ENCODE measurements at places on chromosomes 13 and 19.

GRCh38 chr13:79034341-79034740, 371.7 kb downstream of the RBM26 start:
- no peak for DNase-seq

GRCh38 chr13:53612200-53612599, 583.6 kb downstream of the OLFM4 start:
- DNase-seq = no peak

DNA sequence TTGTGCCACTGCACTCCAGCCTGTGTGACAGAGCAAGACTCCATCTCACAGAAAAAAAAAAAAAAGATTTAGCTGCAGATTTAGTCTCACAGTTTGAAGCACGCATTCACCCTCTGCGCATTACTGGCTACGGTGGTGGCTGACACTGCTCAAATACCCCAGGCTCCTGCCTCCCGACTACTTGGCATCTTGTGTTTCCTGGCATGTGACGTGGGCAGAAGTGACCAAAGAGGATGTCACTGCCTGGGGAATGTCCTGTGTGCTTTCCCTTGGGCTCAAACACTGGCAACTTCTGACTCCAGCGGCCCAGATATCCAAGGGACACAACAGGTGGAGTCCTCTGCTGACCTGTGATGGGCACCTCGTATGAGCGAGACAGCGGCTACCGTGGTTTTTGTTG, 24.7 kb upstream of the EIF3G start:
- DNase-seq = no peak

- DNase-seq = no peak
Observed at GRCh38 chr19:47470447-47471195, 1.1 kb downstream of the SLC8A2 start.

DNA sequence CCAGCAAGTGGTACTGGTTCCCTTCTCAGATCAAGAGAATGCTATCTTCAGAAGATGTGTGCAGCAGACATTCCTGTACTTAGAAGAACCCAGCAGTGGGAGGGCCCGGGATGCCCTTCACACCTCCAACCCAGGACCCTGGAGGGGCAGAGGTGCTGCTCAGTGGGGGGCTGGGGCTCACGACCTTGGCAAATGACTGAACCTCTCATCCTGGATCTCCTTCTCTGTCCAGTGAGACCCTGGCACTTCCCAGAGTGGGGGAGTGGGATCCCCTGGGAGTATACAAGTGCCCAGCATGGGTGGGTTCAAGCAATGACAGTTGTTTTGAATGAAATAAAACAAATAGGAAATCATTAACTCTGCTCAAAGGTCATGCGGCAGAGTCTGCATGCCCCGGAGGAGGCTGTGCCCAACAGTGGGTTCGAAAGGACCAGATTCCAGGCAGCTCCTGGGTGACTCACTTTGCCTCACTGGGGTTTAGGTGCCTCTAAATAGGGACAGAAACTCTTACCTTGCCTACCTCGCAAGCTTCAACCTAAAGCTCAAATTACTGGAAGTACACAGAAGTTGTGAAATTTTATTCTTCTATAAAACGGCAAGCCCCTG, 26.9 kb downstream of the GGACT start:
- no peak for DNase-seq

GRCh38 chr13:31909864-31910551, 121.6 kb upstream of the FRY start:
- DNase-seq = peak; percentile 37

GRCh38 chr13:33278913-33279312, 6.6 kb downstream of the STARD13 start:
- no peak for DNase-seq

- DNase-seq = no peak
Observed at GRCh38 chr19:41299046-41299754, 10.8 kb upstream of the CCDC97 start.

DNA sequence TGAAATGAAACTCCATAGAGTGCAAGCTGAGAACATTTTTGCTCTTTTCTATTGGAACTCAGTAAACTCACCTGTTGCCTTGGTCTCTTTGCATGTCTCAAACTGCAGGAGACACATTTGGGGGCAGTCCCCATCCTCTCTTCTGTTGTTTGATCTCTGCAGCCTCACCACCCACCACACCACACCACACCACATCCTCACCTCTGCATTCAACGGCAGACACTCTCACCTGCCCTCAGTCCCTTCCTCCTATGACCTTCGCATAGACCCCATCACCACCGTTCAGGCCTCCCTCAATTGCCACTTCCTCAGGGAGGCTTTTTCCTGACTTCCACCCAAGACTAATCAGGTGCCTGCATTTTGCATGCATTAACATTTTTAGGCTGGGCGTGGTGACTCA, 14.4 kb upstream of the TPM4 start:
- no peak for DNase-seq

GRCh38 chr13:32745509-32745908, 159.3 kb downstream of the PDS5B start:
- DNase-seq = no peak

DNA sequence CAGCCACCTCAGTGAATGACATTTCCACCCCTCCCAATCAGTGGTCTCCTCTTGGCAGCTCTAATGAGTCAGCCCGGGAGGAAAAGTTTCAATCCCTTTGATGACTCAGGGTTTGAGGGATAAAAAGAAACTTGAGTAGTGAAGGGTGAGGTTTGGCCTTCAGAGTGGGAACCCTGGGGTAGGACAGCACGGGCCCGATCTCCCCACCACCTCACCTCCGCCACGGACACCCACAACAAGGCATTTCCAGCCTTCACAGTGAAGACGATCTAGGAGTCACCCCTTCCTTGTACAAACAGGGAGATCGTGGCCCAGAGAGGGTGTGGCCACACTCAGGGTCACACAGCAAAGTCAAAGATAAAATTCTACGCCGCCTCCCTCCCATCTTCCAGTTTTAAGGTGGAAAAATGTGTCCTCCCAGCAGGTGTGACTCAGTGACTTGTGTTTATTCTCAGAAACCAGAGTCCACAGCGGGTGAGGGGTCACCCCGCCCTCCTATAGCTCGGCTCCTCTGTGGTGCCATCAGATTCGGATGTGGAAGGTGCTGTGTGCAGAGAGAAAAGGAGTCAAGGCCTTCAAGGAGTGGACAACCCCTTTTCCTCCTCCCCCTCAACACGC, 12.3 kb downstream of the CIB3 start:
- DNase-seq = no peak

DNA sequence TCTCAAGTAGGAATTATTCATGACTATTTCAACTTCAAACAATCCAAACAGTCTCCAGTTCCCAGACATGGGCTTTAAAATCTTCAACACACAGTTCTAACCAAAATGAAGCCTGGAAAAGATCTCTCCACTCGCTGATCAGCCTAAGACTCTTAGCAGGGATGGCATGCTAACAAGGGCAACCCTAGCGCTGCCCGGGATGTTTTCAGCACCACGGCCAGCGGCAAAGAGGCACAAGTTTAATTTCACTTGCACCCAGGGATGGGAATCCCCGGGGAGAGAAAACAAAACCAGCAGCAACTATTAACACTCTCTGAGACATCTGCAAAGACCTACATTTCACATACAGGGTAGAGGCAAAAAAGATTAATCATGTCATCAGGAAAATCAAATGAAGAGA, 43.0 kb downstream of the CACNA1A start:
- DNase-seq = no peak

- DNase-seq = no peak
Observed at GRCh38 chr19:50711196-50711595, 8.4 kb downstream of the SHANK1 start.

DNA sequence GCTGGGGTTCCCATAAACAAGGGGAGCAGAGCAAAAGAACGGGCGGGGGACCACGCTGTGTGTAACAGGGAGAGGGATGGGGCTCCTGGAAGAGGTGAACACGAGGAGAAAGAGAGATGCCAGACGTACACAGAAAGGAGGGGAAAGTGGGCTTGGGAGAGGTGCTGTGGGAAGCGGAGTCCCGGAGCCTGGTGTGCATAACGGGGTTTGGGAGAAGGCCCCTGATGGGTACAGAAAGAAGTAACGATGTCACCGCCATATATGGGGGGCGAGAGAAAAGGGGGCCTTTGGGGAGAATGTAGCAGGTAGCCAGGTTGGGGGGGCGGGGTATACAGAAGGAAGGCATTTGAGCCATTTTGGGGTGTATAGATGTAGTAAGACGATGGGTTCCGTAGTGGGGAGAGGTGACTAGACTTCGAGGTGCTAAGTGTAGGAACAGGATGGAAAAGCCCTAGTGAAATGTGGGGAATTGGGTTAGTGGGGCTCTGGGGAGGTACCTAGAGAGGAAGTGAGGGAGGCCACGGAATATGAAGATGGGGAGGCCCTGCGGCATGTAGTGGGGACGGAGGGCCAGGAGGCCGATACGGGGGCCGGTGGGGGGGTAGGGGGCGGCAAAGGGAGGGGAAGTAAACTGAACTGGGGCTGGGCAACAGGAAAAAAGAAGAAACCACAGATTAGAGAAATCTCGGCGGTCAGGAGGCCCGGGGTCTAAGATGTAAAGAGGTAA, 787 bp downstream of the ZNF580 start:
- no peak for DNase-seq

- DNase-seq = no peak
Observed at GRCh38 chr13:32008518-32009175, 22.9 kb upstream of the FRY start.

- DNase-seq = no peak
Observed at GRCh38 chr19:12784871-12785430, 6.3 kb upstream of the JUNB start.

DNA sequence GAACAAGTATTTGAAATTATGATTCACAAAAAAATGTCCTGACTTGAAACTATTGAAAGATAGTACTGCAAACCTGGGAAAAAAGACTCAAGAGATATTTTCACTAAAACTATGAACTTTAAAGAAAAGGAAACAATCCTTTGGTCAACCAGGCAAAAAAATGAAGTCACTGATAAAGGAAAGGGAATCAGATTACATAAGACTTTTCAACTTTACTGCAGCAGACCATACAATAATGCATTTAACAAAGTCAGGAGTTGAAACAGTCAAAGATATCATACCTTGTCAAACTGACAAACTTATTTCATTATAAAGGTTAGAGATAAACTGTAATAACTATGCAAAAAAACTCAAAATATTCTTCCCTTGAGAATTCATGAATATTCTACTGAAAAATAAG, 361.6 kb downstream of the DLEU7 start:
- DNase-seq = no peak

- no peak for DNase-seq
Observed at GRCh38 chr19:23415034-23415433, 19.8 kb upstream of the ZNF91 start.

Data from activated T-cell treated with anti-CD3 and anti-CD28 coated beads, Interleukin-2, amount 50 U/mL, for 4 hours (primary cell).